Mesothelial cell of epicardium (in vitro differentiated cells): ENCODE measurements at places on chromosomes 2 and 18. TPM values are rescaled to one million over a fixed set of nuclear protein-coding genes. Genes with fewer than 3 reads are reported as not detected.

DNA sequence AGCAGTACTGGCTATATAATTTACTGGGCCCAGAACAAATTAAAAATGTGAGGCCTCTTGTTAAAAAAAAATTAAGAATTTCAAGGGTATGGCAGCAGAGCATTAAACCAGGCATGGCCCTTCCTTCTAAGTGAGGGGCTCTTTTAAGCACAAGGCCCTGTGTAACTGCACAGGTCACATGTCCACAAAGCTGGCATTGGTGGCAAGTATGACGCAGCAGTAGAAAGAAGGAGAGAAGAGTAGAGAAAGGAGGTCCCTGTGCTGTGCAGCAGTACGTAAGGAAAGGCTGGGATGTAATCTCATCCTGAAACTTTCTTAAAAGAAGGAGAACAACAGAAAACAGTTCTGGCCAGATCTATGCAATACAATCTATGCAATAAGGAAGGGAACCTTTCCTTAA lies 51.2 kb downstream of the MBD2 start:
- no peak for DNase-seq

- DNase-seq: no peak
Measured at GRCh38 chr2:236936446-236936940, 149.2 kb upstream of the COPS8 start.

DNA sequence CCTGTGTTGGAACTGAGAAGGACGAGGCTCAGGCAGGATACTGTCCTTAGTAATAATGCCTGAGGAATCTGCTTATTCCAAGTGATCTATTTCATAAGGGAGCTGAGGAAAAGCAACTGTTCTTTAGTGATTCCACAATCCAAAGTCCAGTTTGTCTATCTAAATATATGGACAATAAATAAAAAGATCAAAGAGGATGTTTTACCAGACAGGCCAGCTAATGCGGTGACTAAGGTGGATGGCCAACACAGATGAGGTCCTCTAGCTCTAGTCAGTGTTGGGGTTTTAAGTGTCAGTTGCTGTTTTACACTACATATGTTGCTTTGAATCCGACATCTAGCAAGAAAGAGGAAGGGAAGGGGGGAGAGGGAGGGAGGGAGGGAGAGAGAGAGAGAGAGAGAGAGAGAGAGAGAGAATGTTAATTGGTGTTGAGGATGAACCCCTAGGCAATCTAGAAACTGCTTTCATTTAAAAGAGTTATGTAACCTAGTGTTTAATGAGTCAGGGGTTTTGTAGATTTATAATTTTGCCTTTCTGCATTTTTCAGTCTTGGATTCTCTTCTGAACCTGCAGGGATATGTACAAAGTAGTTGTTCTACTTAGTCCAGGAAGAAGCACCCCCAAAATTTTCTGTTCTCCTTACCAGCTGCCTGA lies 27.0 kb upstream of the SCN1A start:
- no peak for DNase-seq

DNA sequence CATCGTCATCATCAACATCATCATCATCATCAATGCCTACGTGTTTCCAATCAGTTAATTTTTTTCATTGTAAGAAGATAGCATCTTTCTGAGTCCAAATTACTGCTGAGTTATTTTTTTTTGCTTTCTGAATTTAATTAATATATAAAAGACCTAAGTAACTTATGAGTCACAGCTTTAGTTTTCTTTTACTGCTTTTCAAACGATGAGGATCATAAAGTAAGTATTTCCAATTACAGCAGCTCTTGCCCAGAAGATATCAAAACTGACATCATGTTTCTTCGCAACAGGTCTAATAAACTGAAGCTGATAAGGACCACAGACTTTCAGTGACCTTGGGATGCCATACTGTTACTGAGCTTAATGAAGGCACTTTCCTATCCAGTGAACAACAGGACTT lies 442.2 kb downstream of the DSEL start:
- DNase-seq: no peak

DNA sequence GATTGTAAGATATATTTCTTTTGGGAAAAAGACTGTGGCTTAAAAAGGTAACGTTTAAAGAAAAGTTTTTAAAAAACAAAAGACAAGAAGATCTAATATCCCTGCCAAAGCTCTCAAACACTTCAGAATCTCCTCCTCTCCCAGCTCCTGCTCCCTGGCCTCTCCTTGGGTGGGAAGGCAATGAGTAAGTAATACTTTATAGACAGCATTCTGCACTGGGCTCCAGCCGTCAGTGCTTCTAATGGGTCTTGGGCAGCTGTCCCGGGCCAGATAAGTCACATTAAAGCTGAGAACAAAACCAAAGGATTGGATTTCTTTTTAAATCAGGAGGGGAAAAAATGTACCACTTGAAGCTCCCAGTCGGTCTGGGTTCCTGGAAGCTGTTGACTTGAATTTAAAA lies 133.7 kb downstream of the ALPK2 start:
- DNase-seq: no peak

- no peak for DNase-seq
Measured at GRCh38 chr2:85692039-85692645, 2.0 kb upstream of the GNLY start.

DNA sequence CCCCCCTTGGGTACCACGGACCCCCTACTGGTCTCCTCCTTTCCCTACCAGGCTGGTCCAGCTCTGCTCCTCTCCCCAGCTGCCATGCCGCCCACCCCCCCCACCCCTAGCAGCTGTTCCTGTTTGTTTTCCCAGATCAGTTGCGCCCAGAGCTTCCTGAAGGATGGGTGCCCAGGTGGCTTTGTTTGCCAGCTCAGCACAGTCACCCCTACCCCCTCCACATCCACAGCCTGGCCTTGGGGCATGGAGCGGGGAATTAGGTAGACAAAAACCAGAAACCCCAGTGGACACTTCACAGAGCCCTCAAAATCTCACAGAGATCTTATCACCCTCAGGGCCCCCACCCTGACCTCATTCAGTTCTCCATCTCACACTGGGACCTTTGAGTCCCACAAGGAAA lies 3.7 kb upstream of the CRYBA2 start:
- DNase-seq: no peak

DNA sequence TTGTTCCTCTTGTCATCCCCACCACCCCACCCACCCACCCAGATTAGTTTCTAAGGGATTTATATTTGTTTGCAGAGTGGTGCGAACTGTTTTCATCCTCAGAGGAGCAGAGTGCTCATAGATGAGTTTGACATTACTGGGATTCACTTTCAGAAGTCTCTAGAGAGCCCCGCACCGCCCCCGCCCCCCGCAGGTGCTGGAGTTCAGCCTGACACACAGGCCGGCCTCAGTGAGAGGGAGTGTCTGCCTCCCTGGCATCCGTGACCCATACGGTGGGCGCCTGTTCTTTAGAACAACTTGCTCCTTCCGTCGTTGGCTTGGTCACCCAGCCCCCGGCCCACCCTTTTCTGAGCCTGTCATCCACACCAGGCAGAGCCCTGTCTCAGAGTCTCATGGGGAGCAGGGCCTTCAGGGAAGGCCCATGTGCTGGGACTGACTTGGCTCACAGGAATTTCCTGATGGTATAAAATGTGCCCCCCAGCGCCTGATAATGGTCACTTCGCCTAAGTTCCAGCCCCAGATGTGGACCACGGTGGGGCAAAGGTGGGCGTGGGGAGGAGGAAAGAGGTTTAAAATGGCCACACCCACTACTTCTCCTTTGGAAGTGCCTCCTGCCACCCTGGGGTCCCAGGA lies 44.3 kb downstream of the HPCAL1 start:
- no peak for DNase-seq

- DNase-seq: no peak
Measured at GRCh38 chr2:145593280-145593679, 1073.4 kb upstream of the ZEB2 start.

Gene MAT2A
- total RNA-seq: 263 to 274 TPM (median 271 TPM) in 3 replicates

Gene PCARE
- total RNA-seq: 0.07 to 0.22 TPM (median 0.09 TPM) in 3 replicates
